Hematopoietic multipotent progenitor cell treated with erythropoietin and hydrocortisone succinate and interleukin-3 and kit ligand, for 15 days (in vitro differentiated cells): ENCODE measurements at places on chromosomes 13 and 19.
A peak's percentile ranks its signal among the peaks of the same experiment; 100 is the strongest.

DNA sequence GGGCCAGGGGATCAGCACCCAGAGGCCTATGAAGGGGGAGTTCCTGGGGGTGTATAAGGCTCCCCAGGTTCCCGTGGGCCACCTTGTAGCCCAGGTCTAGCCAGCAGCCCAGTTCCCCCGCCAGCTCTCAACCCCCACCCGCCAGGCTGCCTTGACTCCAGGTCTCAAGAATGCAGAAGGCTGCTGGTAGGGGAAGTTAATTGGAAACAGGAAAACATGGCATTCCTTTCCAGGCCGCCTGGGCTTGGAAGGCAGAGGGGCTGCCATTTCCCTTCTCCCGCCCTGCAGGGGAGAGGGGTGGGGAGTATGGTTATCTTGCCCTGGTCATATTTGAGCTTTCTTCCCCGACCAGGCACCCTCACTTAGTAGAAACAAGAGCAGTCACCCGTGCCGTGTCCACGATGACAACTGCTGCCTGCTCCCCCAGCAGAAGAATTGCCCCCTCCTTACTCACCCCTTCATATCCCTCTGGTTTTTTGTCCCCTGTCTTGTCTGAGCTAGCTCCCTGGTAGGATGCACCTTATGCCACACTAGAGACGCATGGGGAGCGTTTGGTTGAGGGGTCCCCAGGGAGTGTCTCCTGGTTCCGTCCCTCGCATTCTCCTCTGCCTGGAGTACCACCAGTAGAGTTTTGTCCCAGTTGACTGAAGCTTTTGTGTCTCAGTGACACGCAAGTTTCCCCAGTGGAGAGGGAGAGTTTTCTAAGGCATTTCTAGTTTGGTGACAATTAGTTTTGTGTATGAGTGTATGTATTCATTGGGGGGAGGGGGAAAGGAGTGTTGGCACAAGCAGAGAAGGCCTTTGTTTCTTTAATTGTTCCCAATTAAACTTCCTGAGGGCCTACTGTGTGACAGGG, 4.5 kb downstream of the BICRA start:
- no peak for DNase-seq

- DNase-seq, result no peak
Measured at GRCh38 chr19:2678044-2678671, 24.3 kb downstream of the GNG7 start.

GRCh38 chr19:49512970-49513745, 697 bp downstream of the FCGRT start:
- no peak for DNase-seq

DNA sequence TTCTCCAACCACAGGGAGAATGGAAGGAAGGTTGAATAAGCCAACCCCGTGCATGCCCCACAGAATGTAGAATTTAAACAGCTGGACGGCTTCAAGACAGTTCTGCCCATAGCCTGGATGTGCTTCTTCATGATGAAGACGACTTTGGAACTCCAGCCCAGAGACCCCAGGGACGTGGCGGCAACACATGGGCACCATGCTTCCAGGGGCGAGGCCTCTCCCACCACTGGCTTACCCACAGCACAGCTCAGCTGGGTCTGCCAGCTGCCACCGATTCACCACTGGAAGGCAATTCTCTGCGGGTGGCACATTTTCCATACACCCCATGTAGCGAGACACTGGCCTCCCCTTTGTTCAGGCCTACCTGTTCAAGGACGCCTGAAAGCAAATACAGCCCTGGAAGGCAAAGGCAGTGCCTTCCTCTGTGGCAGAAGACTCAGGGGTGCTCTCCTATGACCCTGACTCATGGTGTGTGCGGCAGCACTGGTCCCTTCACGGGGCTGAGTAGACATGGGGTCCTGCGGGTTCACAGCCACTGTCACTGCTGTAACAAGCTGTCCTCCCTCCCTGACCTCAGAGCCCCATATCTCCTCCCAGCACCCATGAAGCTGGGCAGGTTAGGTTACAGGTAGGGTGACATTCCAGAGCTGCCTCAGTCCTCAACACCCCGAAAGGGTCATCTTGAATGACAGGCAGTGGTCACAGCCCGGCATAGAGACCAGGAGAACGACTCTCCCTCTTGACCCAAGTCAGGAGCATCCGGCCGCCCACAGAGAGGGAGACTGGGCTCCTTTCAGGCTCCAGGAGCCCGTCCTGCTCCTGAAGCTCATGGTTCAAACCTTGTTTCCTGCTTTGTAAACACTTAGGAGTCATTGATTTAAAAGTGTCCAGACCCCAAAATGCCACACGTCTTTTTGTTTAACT, 72.7 kb downstream of the SPACA7 start:
- DNase-seq, result no peak

DNA sequence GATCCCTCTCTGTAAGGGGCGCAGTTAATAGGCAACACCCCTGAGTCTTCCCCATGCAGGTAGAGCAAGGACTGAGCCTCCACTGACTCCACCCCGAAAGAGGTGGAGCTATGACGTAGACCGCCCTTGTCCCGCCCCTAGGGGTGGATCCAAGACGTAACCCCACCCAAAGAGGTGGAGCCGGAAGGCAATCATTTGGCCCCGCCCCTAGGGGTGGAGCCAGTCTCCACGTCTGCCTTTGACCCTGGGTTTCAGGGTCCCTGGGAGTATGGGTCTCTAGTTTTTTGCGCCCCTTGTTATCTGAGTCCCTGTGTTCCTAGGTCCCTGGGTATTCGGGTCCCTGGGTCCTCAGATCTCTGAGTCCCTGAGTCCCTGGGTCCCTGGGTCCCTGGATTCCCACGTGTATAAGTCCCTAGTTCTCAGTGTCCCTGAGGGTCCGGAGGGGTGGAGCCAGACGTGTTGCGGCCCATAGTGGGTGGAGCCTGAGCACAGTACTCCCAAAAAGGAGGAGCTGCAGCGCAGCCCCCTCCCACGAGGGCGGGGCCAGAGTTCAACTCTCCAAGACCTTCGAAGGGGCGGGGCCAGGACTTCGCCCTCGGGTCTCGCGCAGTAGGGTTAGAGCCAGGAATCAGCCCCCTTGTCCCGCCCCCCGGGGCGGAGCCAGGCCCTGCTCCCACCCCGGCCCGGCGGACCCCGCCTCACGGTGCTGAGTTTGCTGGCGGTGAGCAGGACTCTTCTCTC, 5.3 kb downstream of the DENND1C start:
- DNase-seq, result peak; percentile 45

- no peak for DNase-seq
Measured at GRCh38 chr13:106129273-106129672, 406.2 kb downstream of the EFNB2 start.

GRCh38 chr13:110014719-110015118, 228.3 kb upstream of the IRS2 start:
- DNase-seq, result no peak

DNA sequence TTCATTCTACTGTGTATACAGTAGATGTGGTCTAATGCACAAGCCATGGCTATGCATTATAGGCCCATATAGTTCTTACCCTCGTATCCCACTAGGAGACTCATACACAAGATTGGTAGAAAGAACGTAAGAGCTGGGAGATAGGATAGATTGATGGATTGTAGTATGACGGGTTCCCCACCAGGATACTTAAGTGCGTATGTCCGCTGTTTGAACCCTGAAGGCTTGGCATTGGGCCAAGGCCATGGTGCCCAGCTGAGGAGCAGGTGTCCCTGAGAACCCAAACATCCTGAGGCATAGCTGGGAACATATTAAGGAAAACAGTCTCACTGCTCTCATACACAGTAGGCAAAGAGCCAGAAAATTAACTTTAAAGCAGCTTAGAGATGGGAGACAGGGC, 617.5 kb upstream of the KLF12 start:
- no peak for DNase-seq

DNA sequence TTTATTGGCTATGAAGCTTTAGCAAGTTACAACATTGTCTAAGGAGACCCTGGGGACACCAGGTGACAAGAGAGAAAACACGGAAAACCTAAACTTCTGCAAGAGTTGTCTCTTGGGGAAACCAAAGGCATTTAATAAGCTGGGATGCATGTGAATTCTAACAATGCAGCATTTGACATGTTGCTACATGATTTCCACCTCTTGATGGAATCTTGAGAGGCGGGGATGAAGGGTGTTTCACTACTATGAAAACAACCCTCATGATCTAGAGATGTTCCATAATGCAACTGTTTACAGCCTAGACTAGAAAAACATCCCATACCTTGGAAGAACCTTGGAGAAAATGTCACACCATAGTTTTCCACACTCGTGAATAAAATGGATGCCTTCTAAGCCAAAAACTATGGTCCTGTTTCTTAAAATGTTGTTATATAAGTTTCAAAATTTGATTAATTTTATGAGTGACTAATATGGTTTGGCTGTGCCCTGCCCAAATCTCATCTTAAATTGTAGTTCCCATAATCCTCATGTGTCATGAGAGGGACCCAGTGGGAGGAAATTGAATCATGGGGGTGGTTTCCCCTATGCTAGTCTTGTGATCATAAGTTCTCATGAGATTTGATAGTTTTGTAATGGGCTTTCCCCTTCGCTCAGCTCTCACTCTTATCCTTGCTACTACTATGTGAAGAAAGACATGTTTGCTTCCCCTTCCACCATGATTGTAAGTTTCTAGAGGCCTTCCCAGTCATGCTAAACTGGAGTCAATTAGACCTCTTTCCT, 164.6 kb downstream of the TNFSF13B start:
- no peak for DNase-seq

DNA sequence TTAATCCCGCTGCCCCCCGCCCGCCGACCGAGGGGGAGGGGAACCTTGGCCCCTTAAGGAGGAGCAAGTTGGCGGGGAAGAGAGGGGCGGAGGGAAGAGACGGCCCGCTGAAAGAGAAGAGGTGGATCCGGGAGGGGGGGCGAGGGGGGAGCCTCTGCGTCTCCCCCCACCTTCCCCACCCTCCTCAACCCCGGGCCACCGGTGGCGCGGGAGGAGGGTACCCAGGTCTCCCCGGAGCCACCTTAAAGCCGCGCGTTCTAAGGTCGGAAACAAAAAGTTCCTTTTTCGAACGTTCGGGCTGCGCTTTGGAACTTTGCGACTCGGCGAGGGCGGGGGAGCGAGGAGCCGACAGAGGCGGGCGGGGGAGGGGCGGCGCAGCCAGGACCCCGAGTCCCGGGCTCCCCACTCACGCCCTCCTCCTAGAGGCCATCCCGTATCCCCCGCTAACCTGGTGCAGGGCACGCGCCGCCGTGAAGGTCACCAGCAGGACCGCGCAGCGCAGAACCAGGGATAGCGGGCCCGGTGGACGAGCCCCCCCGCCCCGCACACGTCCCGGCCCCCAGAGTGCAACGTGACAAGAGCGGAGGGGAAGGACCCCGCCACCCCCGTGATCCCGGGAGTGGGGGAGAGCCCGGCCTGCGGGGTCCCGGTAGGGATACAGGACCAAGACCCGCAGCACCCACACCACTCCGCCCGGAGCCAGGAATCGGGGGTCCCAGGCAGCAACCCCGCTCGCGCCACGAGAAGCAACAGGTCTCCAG, 659 bp downstream of the ERF start:
- DNase-seq, result peak; percentile 50
